ENCODE measurements at places on chromosomes 2 and 18.

- DNase-seq, result no peak
Observed at GRCh38 chr2:231951452-231952035, 10.0 kb upstream of the DIS3L2 start.

- no peak for DNase-seq
Observed at GRCh38 chr18:60322591-60322990, 50.0 kb downstream of the MC4R start.

DNA sequence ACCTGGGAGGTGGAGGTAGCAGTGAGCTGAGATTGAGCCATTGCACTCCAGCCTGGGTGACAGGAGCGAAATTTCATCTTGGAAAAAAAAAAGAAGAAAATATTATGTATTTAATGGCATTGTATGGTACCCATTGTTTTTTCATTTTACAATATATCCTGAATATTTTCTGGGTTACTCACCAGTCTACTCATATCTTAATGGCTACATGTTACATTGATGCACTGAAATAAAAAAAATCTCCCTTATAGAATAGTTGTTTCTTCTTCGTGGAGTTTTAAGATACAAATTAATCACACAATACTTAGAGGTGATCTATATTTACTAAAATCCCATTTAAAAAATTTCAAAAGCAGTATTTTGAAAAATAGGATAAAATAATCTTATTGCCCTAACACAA is 66.3 kb upstream of the XPO1 start:
- DNase-seq, result peak; percentile 19

DNA sequence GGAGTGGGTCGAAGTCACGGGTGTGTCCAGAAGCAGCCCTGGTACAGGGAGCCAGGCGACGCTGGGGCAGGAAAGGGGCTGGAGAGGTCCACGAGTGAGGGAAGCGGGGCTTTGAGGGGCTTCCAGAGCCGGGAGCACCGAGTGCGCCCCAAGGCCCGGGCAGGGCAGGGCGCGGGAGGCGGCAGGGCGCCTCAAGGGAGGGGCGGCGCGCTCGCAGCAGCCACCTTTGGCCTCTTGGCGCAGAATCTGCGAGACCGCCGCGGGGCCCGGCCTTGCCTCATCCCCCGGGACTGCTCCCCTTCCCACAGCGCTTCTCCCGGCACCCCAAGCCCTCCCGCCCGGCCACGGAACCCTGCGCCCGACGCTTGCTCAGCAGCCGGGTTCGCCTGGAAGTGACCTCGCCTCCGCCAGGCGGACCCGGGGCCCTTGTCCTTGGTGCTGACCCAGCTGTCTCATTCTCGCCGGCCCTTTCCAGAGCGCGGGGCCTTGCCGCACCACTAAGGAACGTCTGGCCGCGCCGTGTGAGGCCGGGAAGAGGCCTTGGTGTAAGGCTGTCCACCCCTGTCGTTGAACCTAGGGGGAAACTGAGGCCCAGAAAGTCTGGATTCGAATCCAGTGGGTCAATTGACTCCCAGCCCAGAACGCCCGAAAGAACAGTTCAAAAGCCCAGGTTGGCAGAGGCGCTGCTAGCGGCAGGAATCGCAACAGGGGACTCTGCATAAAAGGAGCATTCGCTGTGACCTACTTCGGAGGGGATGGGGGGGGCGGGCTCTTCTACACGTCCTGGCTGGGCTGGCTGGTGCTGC is 584 bp upstream of the DNER start:
- no peak for DNase-seq

GRCh38 chr2:9770308-9771100 is 72.8 kb upstream of the TAF1B start:
- DNase-seq, result peak; percentile 73

DNA sequence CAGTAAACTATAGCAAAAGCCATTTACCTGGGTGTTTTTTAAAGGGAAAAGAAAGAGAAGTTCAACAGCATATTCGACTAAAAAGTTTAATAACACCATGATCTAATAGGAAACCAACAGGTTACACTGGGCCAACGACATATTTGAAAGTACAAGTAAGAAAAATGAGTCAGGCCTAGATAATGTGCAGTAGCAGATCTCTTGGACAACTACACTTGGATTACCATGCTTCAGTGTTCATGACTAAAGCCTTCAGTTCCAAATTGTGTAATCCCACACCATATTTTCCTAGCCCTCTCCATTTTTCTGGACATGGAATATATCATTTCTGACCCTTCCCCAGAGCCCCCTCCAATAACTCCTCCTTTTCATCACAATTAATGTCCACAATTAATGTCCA is 39.1 kb upstream of the FIGN start:
- DNase-seq, result peak; percentile 49

DNA sequence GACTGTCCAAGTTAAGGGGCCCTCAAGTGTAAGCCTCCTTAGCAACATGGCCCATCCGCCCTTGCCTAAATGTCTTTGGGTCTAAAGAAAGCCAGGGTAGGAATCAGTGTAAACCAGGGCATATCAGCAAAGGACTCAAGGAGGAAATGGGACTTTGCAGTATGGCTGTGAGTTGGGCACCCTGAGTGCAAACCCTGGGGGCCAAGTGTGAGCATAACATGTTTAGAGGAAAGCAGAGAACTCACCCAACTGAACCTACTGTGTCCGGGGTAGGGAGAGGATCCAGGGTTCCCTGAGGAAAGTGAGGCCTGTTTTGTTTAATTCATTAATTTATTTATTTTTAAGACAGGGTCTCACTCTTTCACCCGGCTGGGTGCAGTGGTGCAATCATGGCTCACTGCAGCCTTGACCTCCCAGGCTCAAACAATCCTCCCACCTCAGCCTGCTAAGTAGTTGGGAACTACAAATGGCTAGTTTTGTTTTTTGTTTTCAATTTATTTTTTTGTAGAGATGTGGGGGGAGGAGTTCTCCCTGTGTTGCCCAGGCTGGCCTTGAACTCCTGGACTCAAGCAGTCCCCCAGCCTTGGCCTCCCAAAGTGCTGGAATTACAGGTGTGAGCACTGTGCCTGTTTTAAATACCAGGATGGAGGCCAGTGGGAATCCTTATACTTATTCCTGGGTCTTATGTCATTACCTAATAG is 51.0 kb upstream of the ACTR3 start:
- no peak for DNase-seq

DNA sequence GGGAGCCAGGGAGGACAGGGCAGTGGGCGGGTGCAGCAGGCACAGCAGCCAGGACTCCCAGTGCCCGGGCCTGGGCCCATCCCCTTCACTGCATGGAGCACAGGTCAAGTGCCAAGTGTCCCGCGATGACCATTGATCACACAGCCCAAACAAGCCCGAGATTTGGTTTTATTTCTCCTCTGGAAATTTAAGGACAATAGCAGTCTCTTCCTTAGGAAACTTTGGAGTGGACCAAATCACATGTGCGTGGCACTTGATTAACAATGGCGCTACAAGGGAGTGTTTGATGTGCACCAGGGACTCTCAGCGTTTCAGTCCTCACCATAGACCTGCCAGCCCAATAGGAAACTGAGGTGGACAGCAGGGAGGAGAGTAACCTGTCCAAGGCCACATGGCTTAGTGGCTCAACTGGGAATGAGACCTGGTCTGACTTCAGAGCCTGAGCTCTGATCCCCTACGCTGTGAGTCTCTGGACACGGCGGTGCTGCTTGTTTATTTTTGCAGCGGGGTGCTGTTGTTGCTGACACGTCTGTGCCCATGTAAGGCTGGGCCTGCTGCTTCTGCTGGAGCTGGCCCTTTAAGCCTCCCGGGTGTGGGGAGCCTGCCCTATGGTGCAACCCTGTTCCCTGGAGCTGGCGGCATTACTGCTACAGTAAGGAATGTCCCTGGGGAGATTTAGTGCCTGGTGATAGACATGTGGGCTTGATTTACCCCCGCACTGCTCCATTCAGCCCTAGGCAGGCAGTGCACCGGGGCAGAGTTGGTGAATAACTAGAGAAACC is 194.2 kb downstream of the INHBB start:
- no peak for DNase-seq

DNA sequence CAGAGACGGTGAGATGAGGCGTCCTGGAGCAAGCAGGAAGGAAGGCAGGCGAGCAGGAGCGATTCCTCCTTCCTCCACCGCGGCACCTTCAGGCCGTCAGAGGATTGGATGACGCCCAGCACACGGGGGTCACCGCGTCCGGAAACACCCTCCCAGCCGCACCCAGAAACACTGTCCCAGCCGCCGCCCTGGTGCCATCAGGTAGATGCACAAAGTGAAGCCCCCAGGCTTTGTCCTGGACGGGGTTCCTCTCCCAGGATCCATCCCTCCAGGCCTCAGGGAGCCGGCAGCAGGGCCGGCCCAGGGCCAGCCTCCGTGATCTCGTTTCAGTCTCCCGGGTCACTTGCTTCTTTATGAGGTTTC is 31.5 kb downstream of the RTP5 start:
- DNase-seq, result no peak

- no peak for DNase-seq
Observed at GRCh38 chr2:99707592-99707991, 217.8 kb upstream of the REV1 start.

DNA sequence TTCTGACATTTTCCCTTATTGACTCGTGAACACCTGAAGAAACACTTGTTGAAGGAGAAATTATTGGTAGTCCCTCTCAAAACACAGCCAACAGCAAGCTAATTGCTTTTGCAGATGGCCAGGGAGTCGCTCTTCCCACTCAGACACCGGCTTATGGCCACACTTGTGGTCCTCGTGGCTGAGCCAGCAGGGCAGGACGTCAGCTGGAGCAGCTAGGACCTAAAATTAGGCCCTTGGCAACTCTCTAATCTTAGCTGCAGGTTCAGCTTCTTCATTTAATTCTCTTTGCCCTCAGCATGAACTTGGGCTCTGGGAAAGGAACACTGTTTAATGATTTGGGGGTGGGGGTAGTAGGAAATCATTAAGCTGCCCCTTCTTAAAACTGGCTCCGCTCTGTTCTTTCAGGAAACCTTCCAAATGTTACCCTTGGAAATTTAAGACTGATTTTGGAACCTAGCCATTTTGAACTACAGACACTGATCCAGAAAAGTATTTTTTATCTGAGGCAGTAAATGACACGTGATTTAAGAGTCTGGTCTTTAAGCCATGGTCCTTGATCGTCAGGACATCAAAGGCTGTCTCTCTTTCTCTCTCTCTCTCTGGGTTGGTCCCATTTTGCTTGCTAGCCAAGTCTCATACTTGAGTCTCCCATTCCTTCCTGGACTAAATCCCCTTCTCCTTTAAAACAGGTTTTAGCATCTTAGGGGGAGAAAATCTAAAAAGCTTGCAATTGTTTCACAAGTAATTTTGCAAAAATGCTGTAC is 77.5 kb downstream of the CDK15 start:
- DNase-seq, result no peak

DNA sequence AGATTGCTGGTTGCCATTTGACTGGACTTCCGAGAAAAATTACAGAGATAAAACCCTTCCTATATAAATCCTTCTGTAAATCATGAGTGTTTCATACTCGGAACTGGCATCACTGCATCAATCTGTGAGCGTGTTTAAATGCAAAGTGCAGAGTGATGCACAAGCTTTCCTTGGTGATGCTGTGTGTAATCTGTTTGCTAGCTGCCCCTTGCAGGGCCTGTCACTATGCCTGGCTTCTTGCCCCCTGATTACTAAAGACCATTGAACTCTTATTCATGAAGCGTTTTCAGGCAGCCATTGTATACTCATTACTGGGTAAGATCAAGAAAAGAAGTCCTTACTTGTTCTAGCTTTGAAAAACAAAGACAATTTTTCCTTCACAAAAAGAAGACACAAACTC is 266.9 kb upstream of the FANCL start:
- no peak for DNase-seq

DNA sequence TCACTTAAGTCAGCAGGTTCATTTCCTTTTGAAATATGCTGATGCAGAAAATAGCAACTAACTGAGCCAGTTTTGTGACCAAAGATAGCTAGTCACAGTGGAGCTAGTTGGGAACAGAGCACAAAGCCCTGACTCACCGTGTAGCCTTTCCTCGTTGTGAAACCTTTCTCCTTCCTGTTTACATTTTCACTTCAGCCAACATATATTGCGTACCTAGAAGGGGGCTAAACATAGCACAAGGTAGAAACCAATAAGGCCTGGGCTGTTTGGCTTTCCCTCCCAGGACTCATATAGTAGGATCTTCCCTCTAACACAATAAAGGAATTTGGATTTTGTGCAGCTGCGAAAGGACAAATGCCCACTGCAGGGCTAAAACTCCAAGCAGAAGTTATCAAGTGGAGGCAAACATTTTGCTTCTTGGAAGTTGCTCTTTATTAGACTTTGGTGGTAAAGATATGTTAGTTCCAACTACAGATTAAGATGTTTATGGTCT is 24.5 kb upstream of the LPIN2 start:
- peak; percentile 63 for DNase-seq

DNA sequence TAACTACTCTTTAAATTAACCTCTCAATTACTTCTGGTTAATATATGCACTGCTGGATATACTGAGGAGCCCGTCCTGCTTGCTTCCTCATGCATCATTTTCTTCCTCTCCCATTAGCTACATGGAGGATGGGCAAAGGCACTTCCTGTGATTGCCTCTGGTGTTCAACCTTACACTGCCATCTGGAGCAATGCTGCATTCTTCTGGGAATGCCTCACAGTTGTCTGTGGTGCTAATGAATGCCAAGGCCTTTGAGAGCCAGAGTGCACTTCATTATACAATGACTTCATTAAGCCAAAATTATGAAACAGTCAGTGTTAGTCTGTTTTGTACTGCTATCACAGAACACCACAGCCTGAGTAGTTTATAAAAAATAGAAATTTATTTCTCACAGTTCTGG is 134.8 kb upstream of the DOCK10 start:
- DNase-seq, result peak; percentile 0

DNA sequence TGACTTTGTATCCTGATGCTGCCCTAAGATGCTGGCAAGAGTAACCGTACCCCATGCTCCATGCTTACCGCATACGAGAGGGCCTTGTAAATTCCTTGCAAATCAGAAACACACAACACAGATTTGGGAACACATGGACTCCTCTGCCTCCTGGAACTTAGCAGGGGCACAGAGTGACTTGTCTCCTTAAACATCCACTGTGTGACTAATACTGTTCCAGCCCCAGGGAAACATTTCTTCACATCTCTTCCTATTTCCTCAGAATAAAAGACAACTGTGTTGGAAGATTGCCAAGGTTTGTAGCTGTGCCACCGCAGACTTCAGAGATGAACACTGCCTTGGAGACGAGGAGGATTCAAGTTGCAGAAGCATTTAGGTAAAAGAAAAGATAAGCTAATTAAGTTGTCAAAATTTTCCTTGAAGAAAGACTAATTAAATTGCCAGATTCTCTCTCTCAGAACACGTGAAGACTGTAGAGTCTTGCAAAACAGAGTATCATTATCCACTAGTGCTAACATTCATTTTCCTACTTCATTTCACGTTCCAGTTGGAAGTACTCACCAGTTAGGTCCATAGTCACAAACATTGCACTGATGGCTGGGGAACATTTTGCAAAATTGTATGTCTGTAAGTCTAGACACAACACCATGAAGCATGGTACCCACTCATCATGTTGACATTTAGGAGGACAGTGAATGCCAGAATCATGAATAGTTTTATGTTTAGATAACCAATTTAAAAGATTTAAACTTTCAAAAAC is 188.8 kb downstream of the TSN start:
- peak; percentile 4 for DNase-seq

GRCh38 chr18:61831071-61831470 is 61.7 kb downstream of the RNF152 start:
- no peak for DNase-seq

DNA sequence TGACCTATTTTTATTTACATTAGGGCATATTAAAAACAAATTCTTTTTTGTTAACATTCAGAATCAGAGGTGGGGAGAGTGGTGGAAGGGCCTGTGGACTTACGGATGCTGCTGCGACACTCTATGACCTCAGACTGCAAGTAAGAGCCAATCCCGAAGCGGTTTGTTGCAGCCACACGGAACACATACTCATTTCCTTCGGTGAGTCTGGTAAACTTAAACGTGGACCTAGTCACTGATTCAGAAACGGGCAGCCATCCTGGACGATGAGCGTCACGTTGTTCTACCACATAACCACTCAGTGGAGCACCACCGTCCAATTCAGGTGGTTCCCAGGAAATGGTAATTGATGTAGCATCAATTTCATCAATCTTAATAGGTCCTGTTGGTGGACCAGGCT is 61.9 kb downstream of the PLEKHA3 start:
- no peak for DNase-seq
